ENCODE measurements at places on chromosomes 3 and 15.

DNA sequence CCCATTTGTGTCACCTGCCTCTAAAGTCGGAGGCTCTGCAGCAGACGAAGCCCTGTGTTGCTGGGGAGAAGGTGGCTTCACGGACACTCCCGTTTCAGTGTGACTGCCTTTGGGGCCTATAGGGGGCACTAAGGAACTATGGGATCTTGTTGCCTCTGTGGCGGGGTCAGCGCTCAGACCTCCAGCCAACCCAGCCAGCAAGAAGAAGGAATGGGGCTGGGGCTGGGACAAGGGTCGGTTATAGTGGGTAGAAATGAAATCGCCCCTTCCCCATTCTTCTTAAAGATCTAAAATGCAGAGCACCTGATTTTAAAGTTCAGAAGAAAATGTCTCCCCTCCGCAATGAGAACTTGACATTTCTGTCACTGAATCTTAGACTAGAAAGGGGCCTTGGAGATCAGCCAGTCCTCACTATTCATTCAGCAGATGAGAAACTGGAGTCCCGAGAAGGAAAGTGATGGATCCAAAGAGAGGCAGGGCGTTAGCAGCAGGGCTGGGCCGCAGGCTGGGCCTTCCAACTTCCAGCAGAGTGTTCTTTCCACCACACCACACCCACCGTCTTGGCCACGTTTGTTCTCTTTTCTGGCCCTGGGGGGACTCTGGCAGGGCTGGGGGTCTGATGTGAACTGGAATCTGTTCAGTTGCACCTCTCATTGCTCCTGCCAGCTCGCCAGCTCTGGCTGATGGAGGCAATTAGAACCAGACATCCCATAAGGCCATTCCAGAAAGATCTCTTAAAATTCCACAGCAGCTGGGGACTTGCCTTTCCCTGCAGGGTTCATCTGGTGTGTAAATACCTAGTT lies 195.4 kb downstream of the OPA1 start:
- DNase-seq = no peak

- DNase-seq = no peak
Observed at GRCh38 chr3:154972951-154973350, 107.2 kb upstream of the MME start.

DNA sequence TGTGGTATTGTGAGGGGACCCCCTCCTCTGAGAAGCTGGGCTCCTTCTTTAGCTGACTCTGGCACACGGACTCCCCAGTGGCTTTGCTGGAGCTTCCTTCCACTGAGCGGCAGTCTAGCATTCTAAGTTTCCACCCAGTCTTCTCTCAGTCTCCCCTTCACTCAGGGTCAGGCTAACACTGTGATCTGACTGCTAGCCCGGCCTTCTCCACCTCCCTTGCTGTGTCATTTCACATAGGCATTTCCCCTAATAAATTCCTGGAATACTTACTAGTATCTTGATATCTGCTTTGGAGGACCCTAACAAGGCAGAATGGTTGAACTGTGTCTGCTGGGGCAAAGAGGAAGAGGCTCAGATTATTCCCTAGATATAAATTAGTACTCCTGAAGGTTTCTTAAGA lies 106.2 kb upstream of the THBS1 start:
- no peak for DNase-seq

DNA sequence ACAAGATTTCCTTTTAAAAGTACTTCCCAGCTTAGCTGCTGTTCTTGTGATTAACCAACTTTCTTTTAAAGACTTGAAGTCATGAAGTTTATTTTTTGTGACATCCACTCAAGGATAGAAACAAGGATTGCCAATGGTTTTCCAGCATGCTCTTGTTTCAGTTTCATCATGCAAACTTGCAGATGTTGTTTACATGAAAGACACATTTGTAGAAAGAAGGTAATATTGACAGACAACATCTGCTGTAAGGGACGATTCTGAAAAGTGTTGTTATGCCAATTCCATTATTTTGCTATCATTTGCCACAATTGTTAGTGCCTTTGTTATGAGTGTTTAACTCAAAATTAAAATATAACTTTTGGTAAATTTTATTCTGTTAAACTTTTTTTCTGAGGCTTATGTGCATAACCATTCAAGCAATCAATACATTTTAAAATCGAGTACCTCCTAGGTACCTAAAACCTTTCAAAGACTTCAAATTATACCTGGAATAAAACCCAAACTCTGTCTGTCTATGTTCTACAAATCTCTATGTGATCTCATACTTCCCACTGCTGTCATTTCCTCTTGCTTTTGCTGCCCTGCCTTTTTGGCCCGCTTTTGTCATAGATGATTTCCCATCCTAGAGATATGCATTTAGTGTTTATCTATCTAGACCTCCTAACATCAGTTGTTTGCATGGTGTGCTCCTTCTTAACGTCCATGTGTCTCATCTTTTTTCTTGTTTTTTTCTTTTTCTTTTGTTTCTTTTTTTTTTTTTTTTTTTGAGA lies 630.4 kb downstream of the NR2F2 start:
- DNase-seq = no peak

DNA sequence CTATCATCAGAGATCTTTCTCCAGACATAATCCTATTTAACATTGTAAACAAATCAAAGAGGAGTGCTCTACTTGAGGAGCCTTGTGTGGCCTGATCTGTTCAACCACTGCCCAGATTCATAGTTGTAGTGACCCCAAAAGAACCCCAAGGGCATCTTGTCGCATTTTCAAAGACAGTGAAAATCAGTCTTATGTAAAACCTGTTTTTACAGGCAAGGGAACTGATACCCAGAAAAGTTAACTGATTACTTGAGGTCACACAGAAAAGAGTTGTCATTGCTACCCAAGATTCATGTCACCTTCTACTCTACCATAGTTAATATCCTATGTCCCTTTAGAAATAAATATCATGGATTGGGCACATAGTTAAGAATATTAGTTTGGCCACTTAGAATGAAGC lies 40.5 kb upstream of the ARPP21 start:
- no peak for DNase-seq

DNA sequence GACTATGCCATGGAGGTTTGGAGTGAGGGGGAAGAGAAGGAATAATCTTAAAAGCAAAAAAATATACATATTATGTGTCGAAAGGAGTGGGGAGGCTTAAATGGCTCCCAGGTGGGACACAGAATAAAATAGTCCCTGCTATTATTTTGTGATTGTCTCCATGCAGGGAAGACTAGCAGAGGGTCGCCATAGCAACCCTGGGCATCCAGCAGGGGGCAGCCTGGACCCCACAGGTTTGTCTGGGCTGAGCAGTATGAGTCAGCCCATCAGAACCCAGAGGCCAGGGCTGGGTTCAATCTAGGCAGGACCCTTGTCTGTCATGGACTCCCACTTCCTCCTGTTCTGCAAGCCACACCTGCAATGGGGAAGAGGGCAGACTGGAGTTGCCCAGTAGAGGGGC lies 17.6 kb upstream of the LINGO1 start:
- no peak for DNase-seq

- no peak for DNase-seq
Observed at GRCh38 chr3:10816019-10816862, at the start of gene SLC6A11. TSS of gene SLC6A11 (plus strand) at chr3:10816228. CDS start at chr3:10816266, 38 bp downstream.

DNA sequence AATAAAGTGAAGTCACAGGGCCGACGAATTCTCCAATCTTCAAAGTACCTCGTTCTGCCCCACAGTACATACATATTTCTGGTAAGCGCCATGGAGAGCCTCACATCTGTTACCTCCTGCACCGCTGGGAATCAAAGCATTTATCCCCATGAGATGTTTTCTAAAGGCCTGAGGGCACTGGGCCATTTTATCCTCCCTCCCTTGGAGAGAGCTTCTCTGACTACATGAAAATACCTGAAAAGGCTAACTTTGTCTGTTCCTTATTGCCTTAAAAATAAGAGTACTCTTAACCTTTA lies 148.1 kb downstream of the RORA start:
- no peak for DNase-seq

GRCh38 chr3:149432149-149432548 lies 42.3 kb upstream of the TM4SF4 start:
- no peak for DNase-seq

- no peak for DNase-seq
Observed at GRCh38 chr15:52213206-52213605, 22.0 kb upstream of the GNB5 start.

DNA sequence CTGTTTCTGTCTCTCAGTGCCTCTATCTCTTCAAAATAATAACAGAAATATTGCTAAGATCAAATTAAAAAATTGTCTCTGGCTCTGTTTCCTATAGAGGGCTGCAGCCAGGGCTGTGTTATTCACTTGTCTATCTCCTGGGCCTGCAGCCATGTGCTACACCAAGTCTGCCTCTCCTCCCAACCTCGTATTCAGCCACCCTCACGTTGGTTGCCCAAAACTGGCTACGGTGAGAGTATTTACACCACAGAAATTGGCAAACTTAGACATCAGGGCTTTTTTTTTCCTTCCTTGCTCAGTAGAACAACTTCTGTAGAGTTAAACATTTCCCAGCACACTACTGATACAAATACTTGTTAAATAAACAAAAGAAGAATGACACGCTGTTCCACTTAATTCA lies 320.9 kb upstream of the ICE2 start:
- DNase-seq = no peak

- DNase-seq = no peak
Observed at GRCh38 chr3:52090131-52090932, 34.0 kb upstream of the DUSP7 start.

Data from SW 1271 (cell line).